ENCODE measurements at places on chromosomes 13 and 19. TPM values are rescaled to one million over a fixed set of nuclear protein-coding genes. Genes with fewer than 3 reads are reported as not detected.

Gene OR7D2
- total RNA-seq, result 0.79 TPM

Gene RNF17
- total RNA-seq, result 29.6 TPM

Gene RAB3A
- total RNA-seq, result 2.8 TPM

Gene TSSK6
- 117 TPM for total RNA-seq

Gene ZNF582
- 12.0 TPM for total RNA-seq

Gene ADGRE1
- total RNA-seq, result 5.0 TPM

Gene SYT3
- total RNA-seq, result 2.5 TPM

Gene DKKL1
- total RNA-seq, result 145 TPM

Gene SHANK1
- 4.5 TPM for total RNA-seq

Gene C13orf42
- 1.9 TPM for total RNA-seq

Gene ETV2
- total RNA-seq, result 14.4 TPM

Gene HIPK4
- 30.3 TPM for total RNA-seq

Gene PPP6R1
- total RNA-seq, result 178 TPM

Gene LGALS4
- 1.9 TPM for total RNA-seq

Gene PSPC1
- 145 TPM for total RNA-seq

Gene CD22
- 15.0 TPM for total RNA-seq

Gene IGSF23
- total RNA-seq, result 0.37 TPM

Gene CCDC70
- 35.7 TPM for total RNA-seq

Gene EHD2
- 26.8 TPM for total RNA-seq

Gene LILRA6
- total RNA-seq, result 0.37 TPM

Gene CBY2
- total RNA-seq, result 115 TPM

Gene RFX2
- total RNA-seq, result 127 TPM

Gene PGLYRP2
- total RNA-seq, result 43.7 TPM

Gene ZNF525
- total RNA-seq, result 27.3 TPM

Gene GSX1
- not detected for total RNA-seq

Gene VASP
- 57.9 TPM for total RNA-seq

Gene FBXO17
- total RNA-seq, result 14.2 TPM

Gene DBP
- total RNA-seq, result 51.0 TPM

Gene MYH14
- total RNA-seq, result 7.9 TPM

Gene NANOS3
- 18.6 TPM for total RNA-seq

Gene ZMYM2
- total RNA-seq, result 177 TPM

Gene KASH5
- 72.8 TPM for total RNA-seq

Gene APLP1
- 54.3 TPM for total RNA-seq

Gene KLK1
- total RNA-seq, result 1.2 TPM

Gene KIR3DL2
- not detected for total RNA-seq

Gene MICOS13
- total RNA-seq, result 98.0 TPM

Gene KLK2
- 38.3 TPM for total RNA-seq

Gene PDX1
- 0.12 TPM for total RNA-seq

Gene SLC25A41
- total RNA-seq, result 3.9 TPM

Gene TOMM40
- 54.7 TPM for total RNA-seq

Gene ZNF274
- 42.6 TPM for total RNA-seq

Gene ZNF557
- 21.0 TPM for total RNA-seq

All from testis (tissue), 5 donors.